Astrocyte (in vitro differentiated cells and primary cell): ENCODE measurements at places on chromosomes 7 and 10. TPM values are rescaled to one million over a fixed set of nuclear protein-coding genes. Genes with fewer than 3 reads are reported as not detected.

GRCh38 chr10:57815949-57816348, 451.7 kb downstream of the IPMK start:
- H3K27me3 ChIP-seq: no peaks in the 10 kb centered on the region
- H3K27ac ChIP-seq: no peak overlapping the region
- H3K4me1 ChIP-seq: no peaks in the 10 kb centered on the region
- DNase-seq: no peak
- H3K36me3 ChIP-seq: no peaks in the 10 kb centered on the region

DNA sequence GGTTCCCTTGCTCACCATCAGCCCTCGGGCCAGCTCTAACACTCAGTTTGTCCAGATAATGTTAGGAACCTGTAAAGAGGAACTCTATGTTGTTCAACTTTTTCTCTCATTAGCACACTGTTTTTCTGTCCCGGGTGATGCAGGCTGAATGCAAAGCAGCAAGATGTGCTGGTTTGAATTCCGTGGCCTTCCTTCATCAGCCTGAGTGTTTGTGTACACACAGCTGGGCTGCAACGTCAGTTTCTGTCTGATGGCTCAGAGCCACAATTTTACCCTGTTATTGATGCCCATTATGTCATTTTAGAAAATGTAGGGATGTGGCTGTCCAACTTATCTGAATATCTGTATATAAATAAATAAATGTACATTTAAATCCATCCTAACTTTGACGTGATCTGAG, 152.0 kb downstream of the PLPP4 start:
- no peak overlapping the region for H3K4me3 ChIP-seq
- DNase-seq: no peak

GRCh38 chr10:132596742-132597279, 59.2 kb downstream of the INPP5A start:
- no peak overlapping the region for H3K4me3 ChIP-seq
- no peaks in the 10 kb centered on the region for H3K27me3 ChIP-seq
- H3K4me1 ChIP-seq: peaks cover 3% of the 10 kb centered on the region
- no peaks in the 10 kb centered on the region for H3K36me3 ChIP-seq

- no peak overlapping the region for H3K4me3 ChIP-seq
- H3K4me1 ChIP-seq: no peaks in the 10 kb centered on the region
- no peaks in the 10 kb centered on the region for H3K27me3 ChIP-seq
- H3K36me3 ChIP-seq: no peaks in the 10 kb centered on the region
- no peak overlapping the region for H3K27ac ChIP-seq
Observed at GRCh38 chr7:36925207-36925606, 200.9 kb upstream of the AOAH start.

- DNase-seq: peak; percentile 91
- no peaks in the 10 kb centered on the region for H3K27me3 ChIP-seq
- peak overlapping the region; percentile 92 for H3K27ac ChIP-seq
- H3K4me1 ChIP-seq: peaks cover 31% of the 10 kb centered on the region
- H3K36me3 ChIP-seq: no peaks in the 10 kb centered on the region
Observed at GRCh38 chr10:22682237-22683139, 31.9 kb downstream of the PIP4K2A start.

DNA sequence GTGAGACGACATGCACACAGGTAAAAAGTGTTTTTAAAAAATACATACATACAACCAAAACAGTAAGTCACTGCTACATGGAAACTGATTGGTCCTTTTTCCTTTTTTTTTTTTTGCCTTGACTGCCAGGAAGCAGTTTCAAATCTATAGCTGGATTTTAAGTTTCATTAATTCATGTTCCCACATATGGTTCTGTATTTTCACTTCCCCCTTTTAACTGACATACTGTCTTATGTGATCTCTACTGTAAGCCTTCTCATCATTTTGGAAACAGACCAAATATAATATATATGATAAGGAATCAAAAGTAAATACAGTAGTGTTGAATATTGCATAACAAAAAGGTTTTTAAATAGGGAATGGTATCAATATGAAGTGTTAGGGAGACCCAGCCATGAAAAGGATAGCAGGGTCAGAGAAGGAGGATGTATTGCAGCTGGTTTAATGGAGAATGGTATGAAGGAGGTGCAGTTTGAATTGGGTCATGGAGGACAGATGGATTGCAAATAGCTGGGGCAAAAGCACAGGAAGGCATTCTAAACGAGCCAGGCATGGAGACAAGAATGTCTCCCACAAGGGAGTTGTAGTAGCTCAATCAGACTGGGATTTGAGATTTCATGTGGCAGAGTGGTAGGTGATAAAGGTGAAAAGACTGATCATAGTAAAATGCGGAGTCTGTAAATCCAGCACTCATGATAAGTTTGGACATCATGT, 5.4 kb downstream of the CAV1 start:
- H3K36me3 ChIP-seq: peaks cover 42% of the 10 kb centered on the region
- peaks cover 33% of the 10 kb centered on the region for H3K4me1 ChIP-seq
- H3K27me3 ChIP-seq: no peaks in the 10 kb centered on the region
- DNase-seq: no peak
- peak overlapping the region; percentile 20 for H3K4me3 ChIP-seq

DNA sequence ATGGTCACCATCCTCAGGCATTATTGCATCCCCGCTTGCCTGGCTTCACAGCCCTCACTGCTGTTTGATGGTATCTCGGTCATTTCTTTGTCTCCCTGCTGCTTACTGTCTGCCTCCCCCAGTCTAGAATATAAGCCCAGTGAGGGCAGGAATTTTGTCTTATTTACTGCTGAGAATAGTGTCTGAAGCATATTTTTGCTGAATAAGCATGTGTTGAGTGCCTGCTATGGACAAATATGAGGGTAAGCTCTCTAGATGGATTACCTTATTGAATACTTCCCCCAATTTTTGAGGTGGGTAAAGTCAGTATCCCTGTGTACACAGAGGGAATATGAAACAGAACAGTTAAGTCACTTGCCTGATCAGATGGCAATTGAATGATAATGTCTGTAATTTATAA, 36.5 kb upstream of the CABCOCO1 start:
- H3K27me3 ChIP-seq: no peaks in the 10 kb centered on the region
- no peaks in the 10 kb centered on the region for H3K36me3 ChIP-seq
- no peak overlapping the region for H3K27ac ChIP-seq
- DNase-seq: no peak
- no peak overlapping the region for H3K4me3 ChIP-seq
- H3K4me1 ChIP-seq: peaks cover 32% of the 10 kb centered on the region

DNA sequence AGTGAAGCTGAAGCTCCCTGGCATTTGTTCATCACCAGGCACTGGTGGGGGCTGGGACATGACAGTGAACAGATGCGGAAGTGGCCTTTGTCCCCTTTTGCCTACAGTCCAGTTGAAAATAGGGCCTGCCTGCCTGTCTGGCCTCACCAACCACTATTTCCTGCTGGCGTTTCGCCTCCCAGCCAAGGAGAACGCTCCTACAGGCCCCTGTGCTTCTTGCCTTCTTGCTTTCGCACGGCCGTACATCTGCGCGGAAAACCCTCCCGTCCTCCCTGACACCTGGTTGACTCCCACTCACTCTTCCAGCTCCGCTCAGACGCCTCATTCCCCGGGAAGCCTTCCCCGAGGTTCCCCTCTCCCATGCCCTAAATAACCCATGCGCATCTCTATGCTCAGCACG, 317.3 kb downstream of the PRPF18 start:
- H3K36me3 ChIP-seq: no peaks in the 10 kb centered on the region
- H3K27me3 ChIP-seq: no peaks in the 10 kb centered on the region
- no peak overlapping the region for H3K27ac ChIP-seq
- no peak overlapping the region for H3K4me3 ChIP-seq

- H3K4me1 ChIP-seq: peaks cover 92% of the 10 kb centered on the region
- no peaks in the 10 kb centered on the region for H3K27me3 ChIP-seq
- DNase-seq: no peak
- H3K36me3 ChIP-seq: peaks cover 51% of the 10 kb centered on the region
Observed at GRCh38 chr7:130897515-130898419, 163.8 kb upstream of the KLF14 start.

GRCh38 chr10:565146-565545, 124.3 kb downstream of the DIP2C start:
- no peak for DNase-seq
- no peak overlapping the region for H3K4me3 ChIP-seq
- no peaks in the 10 kb centered on the region for H3K36me3 ChIP-seq
- no peak overlapping the region for H3K27ac ChIP-seq
- peaks cover 2% of the 10 kb centered on the region for H3K4me1 ChIP-seq
- H3K27me3 ChIP-seq: no peaks in the 10 kb centered on the region

GRCh38 chr10:15813415-15813814, 46.9 kb downstream of the MINDY3 start:
- H3K4me1 ChIP-seq: no peaks in the 10 kb centered on the region
- H3K27ac ChIP-seq: no peak overlapping the region
- no peaks in the 10 kb centered on the region for H3K36me3 ChIP-seq
- no peaks in the 10 kb centered on the region for H3K27me3 ChIP-seq
- no peak overlapping the region for H3K4me3 ChIP-seq

- peaks cover 19% of the 10 kb centered on the region for H3K4me1 ChIP-seq
- DNase-seq: no peak
- H3K27me3 ChIP-seq: no peaks in the 10 kb centered on the region
- H3K27ac ChIP-seq: no peak overlapping the region
- no peaks in the 10 kb centered on the region for H3K36me3 ChIP-seq
- H3K4me3 ChIP-seq: no peak overlapping the region
Observed at GRCh38 chr7:133709036-133709880, 417.9 kb upstream of the LRGUK start.

GRCh38 chr7:150793569-150794238, 6.5 kb downstream of the TMEM176B start:
- no peak overlapping the region for H3K4me3 ChIP-seq
- H3K4me1 ChIP-seq: no peaks in the 10 kb centered on the region
- H3K36me3 ChIP-seq: no peaks in the 10 kb centered on the region
- DNase-seq: no peak

DNA sequence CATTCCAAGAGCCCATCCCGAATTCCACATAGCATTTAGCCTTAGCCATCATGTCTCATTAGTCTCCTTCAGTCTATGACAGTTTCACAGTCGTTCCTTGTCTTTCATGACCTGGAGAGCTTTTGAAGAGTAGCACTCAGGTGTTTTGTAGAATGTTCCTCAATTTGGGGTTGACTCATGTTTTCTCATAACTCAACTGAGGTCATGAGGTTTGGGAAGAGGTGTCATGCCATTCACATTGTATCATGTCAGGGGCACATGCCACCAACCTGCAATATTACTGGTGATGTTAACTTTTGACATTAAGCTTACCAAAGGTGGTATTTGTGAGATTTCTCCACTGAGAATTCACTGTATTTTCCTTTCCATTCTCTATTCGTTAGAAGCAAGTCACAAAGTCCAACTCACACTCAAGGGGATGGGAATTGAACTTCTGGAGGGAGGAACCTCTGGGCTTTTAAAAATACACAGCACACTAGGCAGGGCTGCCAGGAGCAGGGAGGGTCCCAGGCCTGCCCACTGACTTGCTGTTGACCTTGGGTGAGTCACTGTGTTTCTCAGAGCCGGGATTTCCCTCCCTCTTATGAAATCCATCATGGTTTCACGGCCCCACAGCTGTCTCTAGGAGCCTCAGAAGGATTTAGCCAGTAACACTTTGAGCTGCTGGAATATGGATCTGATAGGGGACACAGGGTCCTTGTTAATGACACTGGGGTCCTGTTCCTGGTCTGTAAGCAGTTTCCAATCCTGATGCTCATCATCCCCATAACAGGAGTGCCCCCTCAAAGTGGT, 74.4 kb upstream of the TCF7L2 start:
- H3K36me3 ChIP-seq: no peaks in the 10 kb centered on the region
- DNase-seq: peak; percentile 69
- H3K4me3 ChIP-seq: no peak overlapping the region
- peaks cover 5% of the 10 kb centered on the region for H3K4me1 ChIP-seq
- H3K27ac ChIP-seq: no peak overlapping the region

DNA sequence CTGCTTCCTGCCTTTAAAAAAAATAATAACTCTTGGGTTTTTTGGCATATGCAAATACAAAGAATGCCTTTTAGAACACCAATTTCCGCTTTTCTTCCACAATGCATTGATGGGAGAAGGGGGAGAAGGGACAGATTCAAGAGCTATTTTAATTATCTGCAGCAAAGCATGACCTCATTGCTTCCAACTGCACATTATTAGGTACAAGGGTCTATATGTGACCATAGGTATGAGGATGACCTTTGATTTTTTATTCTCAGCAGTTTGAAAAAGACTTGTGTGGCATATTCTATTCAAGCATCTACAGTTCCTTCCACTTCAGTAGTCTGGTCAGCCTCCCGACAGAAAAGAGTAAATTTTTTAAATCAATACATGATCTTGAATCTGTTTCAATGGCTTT, 39.7 kb downstream of the GRB10 start:
- no peaks in the 10 kb centered on the region for H3K27me3 ChIP-seq
- peaks cover 5% of the 10 kb centered on the region for H3K36me3 ChIP-seq
- no peak overlapping the region for H3K27ac ChIP-seq
- no peaks in the 10 kb centered on the region for H3K4me1 ChIP-seq
- H3K4me3 ChIP-seq: no peak overlapping the region

DNA sequence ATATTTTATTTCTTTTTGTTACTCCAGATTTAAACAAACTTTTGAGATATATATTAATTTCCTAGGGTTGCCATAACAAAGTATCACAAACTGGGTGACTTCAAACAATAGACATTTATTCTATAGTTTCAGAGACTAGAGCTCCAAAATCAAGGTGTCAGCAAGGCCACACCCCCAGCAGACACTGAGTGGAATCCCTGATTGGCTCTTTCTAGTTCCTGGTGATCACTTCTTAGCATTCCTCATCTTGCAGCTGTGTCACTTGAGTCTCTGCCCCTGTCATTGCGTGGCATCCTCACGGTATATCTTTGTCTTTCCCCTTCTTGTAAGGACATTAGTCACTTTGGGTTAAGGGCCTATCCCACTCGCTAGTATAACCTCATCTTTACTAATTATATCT, 7.6 kb upstream of the SLC26A3 start:
- no peaks in the 10 kb centered on the region for H3K4me1 ChIP-seq
- no peak overlapping the region for H3K27ac ChIP-seq
- no peaks in the 10 kb centered on the region for H3K36me3 ChIP-seq
- no peak for DNase-seq
- H3K4me3 ChIP-seq: no peak overlapping the region

- H3K4me1 ChIP-seq: peaks cover 19% of the 10 kb centered on the region
- H3K36me3 ChIP-seq: peaks cover 22% of the 10 kb centered on the region
- H3K4me3 ChIP-seq: peak overlapping the region; percentile 64
- no peaks in the 10 kb centered on the region for H3K27me3 ChIP-seq
Observed at GRCh38 chr10:17227367-17228090, 512 bp upstream of the VIM start.

- H3K27me3 ChIP-seq: no peaks in the 10 kb centered on the region
- H3K36me3 ChIP-seq: no peaks in the 10 kb centered on the region
- no peak for DNase-seq
- no peak overlapping the region for H3K4me3 ChIP-seq
- no peak overlapping the region for H3K27ac ChIP-seq
- H3K4me1 ChIP-seq: no peaks in the 10 kb centered on the region
Observed at GRCh38 chr10:132363376-132363775, 31.4 kb downstream of the LRRC27 start.

- no peak overlapping the region for H3K4me3 ChIP-seq
- no peaks in the 10 kb centered on the region for H3K27me3 ChIP-seq
- no peak overlapping the region for H3K27ac ChIP-seq
Observed at GRCh38 chr7:15755061-15755460, 68.6 kb upstream of the MEOX2 start.

SPAM1 gene
- total RNA-seq: not detected in 2 replicates

LRRN3 gene
- total RNA-seq: 1.8 and 2.2 TPM in 2 replicates

ENO4 gene
- 0.52 and 1.4 TPM in 2 replicates for total RNA-seq

EBF3 gene
- 0.07 and 0.14 TPM in 2 replicates for total RNA-seq

CCL26 gene
- total RNA-seq: not detected in 2 replicates

CPEB3 gene
- total RNA-seq: 1.2 and 1.6 TPM in 2 replicates

ASZ1 gene
- total RNA-seq: not detected in 2 replicates

PAPOLB gene
- total RNA-seq: not detected in 2 replicates

CUZD1 gene
- total RNA-seq: 0.17 and 0.23 TPM in 2 replicates

MYOZ1 gene
- 2.2 TPM in 2 replicates for total RNA-seq

ACSM6 gene
- not detected in 2 replicates for total RNA-seq

PNLIPRP2 gene
- not detected in 2 replicates for total RNA-seq

AKR1C4 gene
- total RNA-seq: not detected in 2 replicates

ZRANB1 gene
- total RNA-seq: 24.5 and 24.9 TPM in 2 replicates
